ENCODE measurements at places on chromosomes 11 and 22.

- DNase-seq, result no peak
Measured at GRCh38 chr22:22180738-22181285, 63.8 kb upstream of the VPREB1 start.

GRCh38 chr11:107151158-107151557 is 132.9 kb upstream of the GUCY1A2 start:
- no peak for DNase-seq

DNA sequence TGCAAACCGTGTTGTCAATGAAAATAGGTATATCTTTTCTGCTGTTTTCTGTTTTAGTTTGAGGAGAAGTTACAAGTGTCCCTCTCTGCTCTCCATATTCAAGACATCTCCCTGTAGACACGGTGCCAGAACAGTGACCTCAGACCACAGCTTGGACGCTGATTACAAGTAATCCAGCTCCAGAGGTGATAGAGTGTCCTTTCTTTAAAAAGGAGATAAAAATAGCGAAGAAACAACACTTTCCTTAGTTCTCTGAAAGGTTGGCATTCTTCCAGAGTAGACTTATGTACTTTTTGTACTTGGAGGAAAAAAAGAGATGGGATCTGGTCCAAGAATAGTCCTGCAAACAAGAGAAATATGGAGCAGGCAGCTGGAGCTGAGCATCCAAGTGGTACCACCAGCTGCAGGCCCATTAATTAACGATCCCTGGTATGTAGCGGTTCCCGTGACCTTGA is 43.0 kb upstream of the WT1 start:
- no peak for DNase-seq

GRCh38 chr11:44955015-44955738 is 4.5 kb upstream of the TP53I11 start:
- DNase-seq, result peak; percentile 75

GRCh38 chr22:22810018-22810427 is 77.6 kb upstream of the IGLL5 start:
- peak; percentile 55 for DNase-seq

- no peak for DNase-seq
Measured at GRCh38 chr22:42152661-42153270, 22.2 kb upstream of the CYP2D6 start.

Measured in femur (tissue), 1 donor.